Progenitor cell of endocrine pancreas (in vitro differentiated cells): ENCODE measurements at places on chromosomes 3 and 15.

DNA sequence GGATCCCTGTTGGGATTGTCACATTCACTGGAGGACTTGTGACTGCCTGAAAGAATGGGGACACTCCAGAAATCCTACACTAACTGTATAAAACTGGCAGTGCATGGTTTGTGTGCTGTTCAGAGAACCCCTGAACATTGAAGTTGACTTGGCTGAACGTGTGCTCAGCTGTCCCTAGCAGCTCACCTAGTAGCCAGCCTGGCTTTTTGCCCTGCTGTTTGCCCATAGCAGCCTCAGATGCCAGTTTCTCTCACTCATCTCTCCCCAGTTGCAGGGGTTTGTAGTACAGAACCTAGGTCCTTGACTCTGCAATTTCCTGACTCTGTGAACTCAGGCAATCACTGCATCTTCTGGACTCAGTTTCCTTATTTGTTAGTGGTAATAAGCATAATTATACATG is 63.0 kb downstream of the KCNAB1 start:
- DNase-seq = no peak

GRCh38 chr3:107739227-107739626 is 216.5 kb downstream of the BBX start:
- DNase-seq = no peak

- no peak for DNase-seq
Measured at GRCh38 chr15:52734329-52734728, 55.1 kb upstream of the ATOSA start.

- DNase-seq = no peak
Measured at GRCh38 chr15:95511671-95512070, 818.8 kb upstream of the NR2F2 start.

DNA sequence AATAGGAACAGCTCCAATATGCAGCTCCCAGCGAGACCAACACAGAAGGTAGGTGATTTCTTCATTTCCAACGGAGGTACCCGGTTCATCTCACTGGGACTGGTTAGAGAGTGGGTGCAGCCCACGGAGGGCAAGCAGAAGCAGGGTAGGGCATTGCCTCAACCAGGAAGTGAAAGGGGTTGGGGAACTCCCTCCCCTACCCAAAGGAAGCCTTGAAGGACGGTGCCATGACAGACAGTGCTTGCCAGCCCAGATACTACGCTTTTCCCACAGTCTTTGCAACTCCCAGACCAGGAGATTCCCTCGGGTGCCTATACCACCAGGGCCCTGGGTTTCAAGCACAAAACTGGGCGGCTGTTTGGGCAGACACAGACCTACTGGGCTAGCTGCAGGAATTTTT is 576.9 kb upstream of the NECTIN3 start:
- DNase-seq = no peak

DNA sequence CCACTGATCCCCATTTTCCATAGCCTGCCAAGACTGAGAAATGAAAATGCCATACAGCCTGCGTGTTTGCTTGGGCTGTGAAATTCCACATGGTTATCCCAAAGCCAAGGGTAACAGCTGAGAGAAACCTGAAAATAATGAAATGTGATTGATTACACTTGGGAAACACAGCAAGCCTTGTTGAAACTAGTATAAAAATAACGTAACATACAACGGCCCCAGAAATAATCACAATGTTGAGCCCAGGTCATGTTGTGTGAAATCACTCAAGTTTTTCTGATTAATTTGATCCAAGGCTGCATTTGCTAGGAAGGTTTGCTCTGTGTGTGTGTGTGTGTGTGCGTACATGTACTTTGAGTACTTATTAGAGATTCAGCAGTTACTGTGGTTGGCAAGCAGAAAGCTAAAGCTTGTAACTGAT is 269.0 kb downstream of the OXSM start:
- DNase-seq = no peak
